GM18507 (cell line): ENCODE measurements at places on chromosomes 7 and 10.

DNA sequence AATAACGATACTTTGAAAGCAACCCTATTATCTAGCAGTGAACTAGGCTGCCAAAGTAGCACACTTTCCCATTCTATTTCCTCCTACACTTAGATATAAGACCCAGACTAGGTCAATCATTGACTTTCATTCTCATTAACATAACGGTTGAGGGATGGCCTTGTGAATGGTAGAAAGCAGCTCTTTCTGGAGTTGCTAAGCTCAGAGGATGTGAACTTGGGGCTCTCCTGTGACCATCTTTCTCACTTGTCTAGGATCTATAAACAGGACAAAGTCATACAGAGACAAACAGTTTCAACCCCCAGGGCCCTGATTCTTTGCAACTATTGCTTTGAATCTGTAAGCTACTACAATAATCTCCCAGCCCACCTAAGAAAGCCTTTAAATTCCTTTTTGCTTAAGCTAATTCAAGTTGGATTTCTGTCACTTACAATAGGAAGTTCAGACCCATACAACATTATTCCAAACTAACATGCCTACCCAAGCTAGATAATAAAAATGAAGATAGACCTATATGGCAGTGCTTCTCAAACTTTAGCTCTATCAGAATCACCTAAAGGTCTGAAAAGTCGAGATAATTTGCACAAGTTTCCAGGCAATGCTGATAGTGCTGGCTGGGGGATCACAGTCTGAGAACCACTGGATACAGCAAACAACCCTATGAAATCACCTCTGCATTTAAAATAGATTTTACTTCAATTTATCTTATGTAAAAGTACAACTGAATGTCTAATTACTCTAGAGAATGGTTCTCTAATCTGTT is 16.7 kb downstream of the P4HA1 start:
- DNase-seq: peak; percentile 29

GRCh38 chr10:93124580-93125318 is 51.1 kb downstream of the CYP26A1 start:
- no peak for DNase-seq

GRCh38 chr7:79361214-79361613 is 92.3 kb downstream of the MAGI2 start:
- DNase-seq: no peak

DNA sequence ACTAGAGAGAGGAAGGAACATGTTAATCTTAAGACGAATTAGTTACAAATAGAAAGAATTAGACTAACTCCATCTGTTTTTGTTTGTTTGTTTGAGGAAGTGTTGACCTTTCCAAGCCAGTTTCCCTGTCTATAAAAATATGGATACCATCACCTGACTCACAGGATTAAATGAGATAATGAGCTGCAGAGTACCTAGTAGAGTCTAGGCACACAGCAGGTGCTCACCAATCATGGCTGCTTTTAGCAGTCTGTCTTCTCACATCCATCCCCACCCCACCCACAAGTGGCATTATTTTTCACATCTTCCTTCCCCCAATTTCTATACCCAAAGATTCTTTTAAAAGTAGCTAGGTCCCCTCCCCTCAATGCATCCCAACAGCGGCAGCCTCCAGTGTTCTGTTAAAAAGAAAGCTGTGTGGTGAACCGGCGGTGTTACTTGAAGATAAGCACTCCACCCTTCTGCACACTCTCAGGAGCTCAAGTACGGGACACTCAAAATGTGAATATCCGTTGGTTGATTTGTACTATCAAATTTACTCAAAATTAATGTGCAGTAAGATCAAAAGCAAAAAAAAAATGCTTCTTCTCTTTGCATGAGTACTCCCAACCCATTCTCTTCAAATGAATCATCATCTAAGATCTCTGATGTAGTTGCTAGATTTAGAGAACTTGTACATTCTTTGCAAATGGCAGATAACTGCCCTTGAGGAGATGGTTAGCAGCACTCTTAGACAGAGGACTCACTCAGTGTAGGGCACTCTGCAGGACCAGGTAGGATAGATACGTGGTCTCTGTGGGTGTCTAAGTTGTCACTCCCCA is 145.4 kb upstream of the ASAH2 start:
- no peak for DNase-seq

GRCh38 chr10:29838539-29838938 is 203.8 kb upstream of the SVIL start:
- no peak for DNase-seq

- no peak for DNase-seq
Observed at GRCh38 chr10:105473170-105473569, 832.1 kb downstream of the SORCS3 start.

GRCh38 chr10:20712774-20713173 is 184.3 kb downstream of the NEBL start:
- DNase-seq: no peak
